ENCODE measurements at places on chromosomes 11 and 22. TPM values are rescaled to one million over a fixed set of nuclear protein-coding genes. Genes with fewer than 3 reads are reported as not detected.

Gene ZC3H12C
- 7.5 TPM for total RNA-seq

Gene ZNF195
- total RNA-seq = 44.0 TPM

Gene SLC22A12
- total RNA-seq = not detected

Gene TSPAN32
- 2.4 TPM for total RNA-seq

Gene PATE4
- total RNA-seq = not detected

Gene HYLS1
- total RNA-seq = 6.7 TPM

Gene F2
- total RNA-seq = not detected

GRCh38 chr22:43253839-43254238, 66.9 kb upstream of the TTLL12 start:
- H3K27me3 ChIP-seq = peaks cover 9% of the 10 kb centered on the region
- H3K36me3 ChIP-seq = no peaks in the 10 kb centered on the region
- no peak for DNase-seq
- peaks cover 10% of the 10 kb centered on the region for H3K4me1 ChIP-seq

DNA sequence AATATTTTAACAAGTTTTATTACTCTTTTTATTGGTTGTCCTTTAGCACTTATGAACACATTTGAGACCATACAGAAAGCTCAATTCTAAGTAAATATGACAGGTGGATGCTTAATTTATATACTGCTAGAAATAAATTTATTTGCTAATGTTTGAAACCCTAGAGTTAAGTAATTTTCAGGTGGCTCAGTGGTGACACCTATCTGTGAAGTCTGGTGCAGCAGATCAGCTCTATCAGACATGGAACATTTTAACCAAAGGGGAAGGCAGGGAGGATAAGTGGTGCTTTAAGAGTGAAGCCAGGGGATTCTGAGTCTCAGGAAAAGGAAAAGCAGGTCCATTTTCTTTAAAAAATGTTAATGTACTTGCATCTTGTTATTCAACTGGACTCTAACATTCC, 175.8 kb downstream of the DSCAML1 start:
- H3K36me3 ChIP-seq = no peaks in the 10 kb centered on the region
- no peaks in the 10 kb centered on the region for H3K4me1 ChIP-seq
- H3K4me3 ChIP-seq = no peak overlapping the region
- no peak for DNase-seq
- H3K27me3 ChIP-seq = peaks cover 19% of the 10 kb centered on the region

DNA sequence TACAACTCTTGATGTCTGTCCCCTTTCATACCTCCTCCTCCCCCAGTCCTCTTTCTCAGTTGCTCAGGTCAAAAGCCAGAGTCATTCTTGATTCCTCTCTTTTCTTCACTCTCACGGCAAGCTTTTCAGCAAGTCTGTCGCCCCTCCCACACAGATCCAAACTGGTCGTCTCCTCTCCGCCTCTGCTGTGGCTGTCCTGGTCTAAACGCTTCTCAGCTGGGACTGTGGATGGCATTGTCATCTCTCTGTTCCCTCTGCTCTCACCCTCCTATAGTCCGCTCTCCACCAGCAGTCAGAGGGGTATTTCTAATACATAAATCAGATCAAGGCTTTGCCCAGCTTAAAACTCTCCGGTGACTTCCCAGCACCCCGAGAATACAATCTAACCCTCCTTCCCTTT, 46.8 kb upstream of the SPATA19 start:
- no peak overlapping the region for H3K4me3 ChIP-seq
- no peak for DNase-seq
- no peak overlapping the region for H3K27ac ChIP-seq
- H3K36me3 ChIP-seq = peaks cover 2% of the 10 kb centered on the region
- peaks cover 15% of the 10 kb centered on the region for H3K27me3 ChIP-seq

DNA sequence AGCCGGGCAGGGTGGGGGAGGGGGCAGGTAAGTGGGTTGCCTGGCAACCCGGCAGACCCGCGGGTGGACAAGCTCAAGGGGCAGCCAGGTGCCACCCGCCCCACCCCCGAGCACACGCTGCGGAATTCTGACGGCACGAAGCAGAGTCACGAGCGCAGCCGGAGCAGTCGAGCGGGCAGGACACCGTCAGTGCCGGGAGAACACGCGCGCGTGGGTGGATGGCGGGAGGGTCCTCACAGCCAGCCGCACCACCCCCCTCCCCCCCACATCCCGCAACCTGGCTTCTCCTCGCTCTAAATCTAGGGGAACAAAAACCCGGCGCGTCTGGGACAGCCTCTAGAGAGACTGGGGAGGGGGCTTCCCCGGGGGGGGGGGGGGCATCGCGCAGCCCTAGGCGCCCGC, 133.1 kb upstream of the HSD17B12 start:
- peaks cover 24% of the 10 kb centered on the region for H3K27me3 ChIP-seq
- no peaks in the 10 kb centered on the region for H3K4me1 ChIP-seq
- DNase-seq = no peak
- H3K36me3 ChIP-seq = no peaks in the 10 kb centered on the region

- no peak overlapping the region for H3K27ac ChIP-seq
- H3K4me3 ChIP-seq = peak overlapping the region; percentile 30
- no peak for DNase-seq
- no peaks in the 10 kb centered on the region for H3K36me3 ChIP-seq
- H3K27me3 ChIP-seq = peaks cover 2% of the 10 kb centered on the region
- peaks cover 11% of the 10 kb centered on the region for H3K4me1 ChIP-seq
These were observed 25.6 kb downstream of the RHOD start for GRCh38 chr11:67082071-67082791.

DNA sequence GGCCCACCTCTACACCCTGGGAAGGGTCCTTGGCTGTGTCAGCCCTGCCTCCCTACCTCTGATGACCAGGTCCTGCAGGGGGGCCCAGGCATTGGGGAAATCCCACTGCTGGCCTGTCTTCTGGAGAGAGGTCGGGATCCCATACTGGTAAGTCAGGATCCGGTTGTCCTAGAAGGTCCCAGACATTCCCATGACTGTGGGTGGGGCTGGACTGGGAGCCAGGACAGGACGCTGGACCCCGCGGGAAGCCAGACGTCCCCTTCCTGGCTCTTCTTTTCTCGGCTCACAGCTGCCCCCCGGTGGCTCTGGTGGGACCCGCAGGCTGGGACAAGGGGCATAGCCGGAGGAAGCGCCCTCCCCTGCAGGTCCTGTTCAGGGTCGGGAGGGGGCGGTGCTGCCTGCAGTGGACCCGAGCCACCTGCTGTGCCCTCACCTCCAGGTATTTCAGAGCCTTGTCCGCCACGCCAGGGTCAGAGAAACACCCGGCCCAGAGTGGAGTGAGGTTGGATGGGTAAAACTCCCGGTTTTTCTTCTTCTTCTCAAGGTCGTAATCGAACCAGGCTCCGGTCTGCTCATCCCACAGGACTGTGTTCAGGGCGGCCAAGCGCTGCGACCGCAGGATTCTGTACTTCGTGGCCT, 20.0 kb downstream of the TREH start:
- peak; percentile 96 for DNase-seq
- no peaks in the 10 kb centered on the region for H3K36me3 ChIP-seq
- no peaks in the 10 kb centered on the region for H3K27me3 ChIP-seq
- peaks cover 3% of the 10 kb centered on the region for H3K4me1 ChIP-seq
- H3K27ac ChIP-seq = no peak overlapping the region
- H3K4me3 ChIP-seq = no peak overlapping the region

DNA sequence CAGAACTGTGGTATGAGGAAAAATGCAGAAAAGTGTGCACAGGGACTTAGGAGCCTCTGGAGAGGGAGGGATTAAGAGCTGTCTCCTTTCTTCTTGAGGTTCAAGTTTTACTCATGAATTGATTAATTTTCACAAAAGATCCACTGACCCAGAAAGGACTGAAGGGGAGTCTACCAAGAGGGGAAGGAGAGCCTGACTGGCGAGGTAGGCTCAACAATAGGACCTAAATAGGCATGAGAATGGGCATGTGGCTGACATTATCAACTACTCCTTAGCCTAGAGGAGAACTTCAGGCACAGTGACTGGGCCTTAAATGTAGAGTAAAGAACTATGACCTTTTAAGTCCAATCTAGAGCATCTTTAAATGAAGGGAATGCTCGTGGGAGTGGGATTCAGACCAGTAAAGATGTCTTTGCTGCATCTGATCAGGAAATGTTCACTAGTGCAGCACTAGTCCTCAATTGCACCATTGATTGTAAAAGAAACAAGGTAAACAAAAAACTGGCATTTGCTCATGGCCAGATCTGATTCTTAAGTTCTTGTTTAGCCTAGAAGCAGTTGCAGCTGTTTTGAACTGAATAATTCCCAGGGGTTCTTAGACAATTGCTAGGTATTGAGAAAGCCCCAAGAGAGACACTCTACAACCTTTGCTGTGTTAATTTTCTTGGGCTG, 135.6 kb downstream of the RAB38 start:
- H3K27me3 ChIP-seq = peaks cover 9% of the 10 kb centered on the region
- DNase-seq = no peak
- no peak overlapping the region for H3K27ac ChIP-seq
- no peaks in the 10 kb centered on the region for H3K4me1 ChIP-seq
- no peak overlapping the region for H3K4me3 ChIP-seq

- H3K27me3 ChIP-seq = peaks cover 23% of the 10 kb centered on the region
- DNase-seq = peak; percentile 92
- peak within 1 kb of the TSS; percentile 92 for H3K27ac ChIP-seq
These were observed at the start of gene AP5B1 for GRCh38 chr11:65780770-65781151. Gene AP5B1 (minus strand): TSS chr11:65780976. CDS start chr11:65780591, 385 bp downstream.

GRCh38 chr11:130581646-130582045, 133.2 kb downstream of the ADAMTS15 start:
- H3K27ac ChIP-seq = no peak overlapping the region
- DNase-seq = no peak
- no peaks in the 10 kb centered on the region for H3K4me1 ChIP-seq
- no peaks in the 10 kb centered on the region for H3K27me3 ChIP-seq
- H3K4me3 ChIP-seq = no peak overlapping the region
- H3K36me3 ChIP-seq = no peaks in the 10 kb centered on the region

All from activated CD4-positive, alpha-beta T cell treated with anti-CD3 and anti-CD28 coated beads, Interleukin-2, amount 10 ng/mL, durations not matched to agents 24 days and 14 days (primary cell).